ENCODE measurements at places on chromosomes 2 and 18.

DNA sequence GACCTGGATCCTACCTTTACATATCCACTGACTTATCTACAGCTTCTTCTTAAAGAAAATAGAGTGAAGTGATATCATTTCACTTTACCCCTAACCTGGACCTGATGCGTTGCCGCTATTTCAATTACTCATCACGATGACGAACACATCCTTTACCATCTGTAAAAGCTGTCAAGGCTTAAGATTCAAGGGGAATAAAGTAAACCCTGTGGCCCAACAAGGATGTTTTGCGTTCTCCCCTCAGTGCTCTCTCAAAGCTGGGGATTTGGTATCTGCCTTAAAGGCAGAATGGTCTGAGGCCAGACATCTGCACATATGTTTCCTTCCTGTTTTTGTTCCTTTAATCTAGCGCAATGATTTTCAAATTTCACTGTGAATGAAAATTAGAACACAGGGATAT is 100.1 kb upstream of the KLF7 start:
- DNase-seq = no peak

- no peak for DNase-seq
Measured at GRCh38 chr2:230913406-230914143, 11.5 kb downstream of the GPR55 start.

DNA sequence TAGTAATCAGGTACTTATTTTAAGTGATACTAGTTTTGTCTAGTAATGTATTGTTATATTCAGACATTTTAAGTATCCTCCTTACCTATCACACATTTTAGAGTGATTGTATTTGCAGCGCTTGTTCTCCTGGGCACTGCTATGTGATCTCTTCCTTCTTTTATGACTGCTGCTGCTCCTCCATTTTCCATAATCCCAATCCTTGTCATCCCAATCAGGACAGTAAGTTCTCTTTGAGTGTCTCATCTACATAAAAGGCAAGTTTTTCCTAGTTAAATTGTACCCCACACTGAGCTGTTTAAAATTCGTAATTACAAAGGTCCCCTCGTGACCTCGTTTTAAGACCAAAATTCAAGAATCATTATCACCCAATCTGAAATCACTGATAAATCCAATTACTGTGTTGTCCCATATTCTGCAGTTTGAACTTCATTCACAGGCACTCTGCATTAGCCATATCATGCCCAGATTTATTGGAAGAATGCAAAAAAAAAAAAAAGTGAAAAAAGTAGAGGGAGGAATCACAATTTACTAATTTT is 2.8 kb downstream of the CLK1 start:
- no peak for DNase-seq

DNA sequence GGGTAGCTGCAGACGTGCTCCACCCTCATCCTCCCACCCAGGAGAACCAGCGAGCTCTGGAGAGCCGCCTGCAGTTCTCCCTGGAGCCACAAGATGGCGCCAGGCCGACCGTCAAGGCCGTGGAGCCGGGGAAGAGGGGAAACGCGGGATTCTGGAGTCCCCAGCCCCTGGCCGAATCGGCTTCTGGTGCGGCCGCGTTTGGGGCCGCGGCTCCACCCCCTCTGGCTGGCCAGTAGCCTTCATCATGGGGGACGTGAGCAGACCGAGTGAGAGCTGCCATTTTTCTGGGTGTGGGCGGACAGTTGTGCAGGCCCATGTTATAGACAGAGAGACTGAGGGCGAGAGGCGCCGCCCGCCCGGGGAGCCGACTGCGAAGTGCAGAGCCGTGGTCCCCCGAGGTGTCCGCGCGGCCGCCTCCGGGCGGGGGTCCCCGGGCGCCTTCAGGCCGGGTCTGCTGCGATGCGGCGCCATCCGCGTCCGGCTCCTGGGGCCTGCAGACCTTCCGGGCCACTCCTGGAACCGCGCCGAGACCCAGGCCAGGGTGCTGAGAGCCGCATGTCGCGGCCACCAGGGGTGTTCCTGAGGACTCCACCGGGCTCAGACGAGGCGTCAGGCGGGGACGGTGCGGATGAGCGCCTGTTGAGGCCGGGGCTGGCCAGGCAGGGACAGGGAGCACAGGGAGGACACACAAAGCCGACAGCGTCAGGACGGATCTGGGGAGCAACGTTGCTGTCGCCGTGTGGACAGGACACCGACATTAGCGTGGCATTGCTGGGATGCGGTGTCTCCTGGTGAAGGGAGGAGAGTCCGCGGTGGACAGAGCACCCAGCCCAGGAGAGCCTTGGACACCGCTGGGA is 418.2 kb upstream of the HS6ST1 start:
- peak; percentile 52 for DNase-seq

- DNase-seq = no peak
Measured at GRCh38 chr2:44033947-44034346, 38.2 kb upstream of the LRPPRC start.

GRCh38 chr2:217901835-217902378 is 100.9 kb downstream of the TNS1 start:
- DNase-seq = no peak

DNA sequence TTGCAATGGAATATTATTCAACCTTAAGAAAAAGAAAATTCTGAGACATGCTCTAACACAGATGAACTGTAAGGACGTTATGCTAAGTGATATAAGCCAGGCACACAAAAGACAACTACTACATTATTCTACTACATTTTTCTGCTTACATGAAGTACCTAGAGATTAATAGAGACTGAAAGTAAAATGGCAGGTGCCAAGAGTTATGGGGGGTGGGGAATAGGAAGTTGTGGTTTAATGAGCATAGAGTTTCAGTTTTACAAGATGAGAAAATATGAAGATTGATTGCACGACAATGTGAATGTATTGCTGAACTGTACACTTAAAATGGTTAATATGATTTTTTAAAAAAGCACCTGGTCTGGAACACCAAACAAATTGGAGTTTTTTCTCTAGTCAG is 1231.6 kb upstream of the DDX18 start:
- no peak for DNase-seq

- DNase-seq = no peak
Measured at GRCh38 chr2:207920321-207920720, 105.0 kb downstream of the PLEKHM3 start.

DNA sequence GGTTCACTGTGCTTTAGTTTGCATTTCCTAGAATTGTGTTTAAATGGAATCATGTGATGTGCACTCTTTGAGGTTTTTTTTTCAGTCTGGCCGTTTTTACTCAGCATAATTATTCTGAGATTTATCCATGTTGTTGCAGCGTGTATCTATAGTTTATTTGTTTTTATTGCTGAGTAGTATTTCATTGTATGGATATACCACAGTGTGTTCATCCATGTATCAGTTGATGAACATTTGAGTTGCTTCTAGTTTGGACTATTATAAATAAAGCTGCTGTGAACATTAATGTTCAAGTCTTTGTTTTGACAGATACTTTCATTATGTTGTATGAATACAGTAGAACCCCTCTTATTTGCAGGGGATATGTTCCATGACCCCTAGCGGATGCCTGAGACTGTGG is 39.1 kb downstream of the TRAF3IP1 start:
- no peak for DNase-seq

DNA sequence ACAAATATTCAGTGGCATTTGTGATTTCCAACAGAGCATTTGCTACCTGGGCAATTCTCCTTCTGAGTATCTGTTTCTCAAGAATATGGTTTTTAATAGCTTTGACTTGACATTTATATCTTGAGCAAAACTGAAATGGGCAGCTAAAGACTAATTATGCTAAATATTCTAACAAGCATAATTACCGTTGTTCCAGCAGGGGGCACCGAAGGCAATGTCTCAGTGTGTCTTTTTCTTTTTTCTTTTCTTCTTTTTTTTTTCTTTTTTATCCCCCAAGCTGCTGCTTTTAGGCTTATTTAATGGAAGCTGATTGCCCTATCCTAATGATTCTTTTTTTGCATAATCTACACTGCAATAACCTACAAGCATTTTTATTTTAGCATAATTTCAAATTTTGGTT is 138.9 kb upstream of the NABP1 start:
- peak; percentile 6 for DNase-seq

DNA sequence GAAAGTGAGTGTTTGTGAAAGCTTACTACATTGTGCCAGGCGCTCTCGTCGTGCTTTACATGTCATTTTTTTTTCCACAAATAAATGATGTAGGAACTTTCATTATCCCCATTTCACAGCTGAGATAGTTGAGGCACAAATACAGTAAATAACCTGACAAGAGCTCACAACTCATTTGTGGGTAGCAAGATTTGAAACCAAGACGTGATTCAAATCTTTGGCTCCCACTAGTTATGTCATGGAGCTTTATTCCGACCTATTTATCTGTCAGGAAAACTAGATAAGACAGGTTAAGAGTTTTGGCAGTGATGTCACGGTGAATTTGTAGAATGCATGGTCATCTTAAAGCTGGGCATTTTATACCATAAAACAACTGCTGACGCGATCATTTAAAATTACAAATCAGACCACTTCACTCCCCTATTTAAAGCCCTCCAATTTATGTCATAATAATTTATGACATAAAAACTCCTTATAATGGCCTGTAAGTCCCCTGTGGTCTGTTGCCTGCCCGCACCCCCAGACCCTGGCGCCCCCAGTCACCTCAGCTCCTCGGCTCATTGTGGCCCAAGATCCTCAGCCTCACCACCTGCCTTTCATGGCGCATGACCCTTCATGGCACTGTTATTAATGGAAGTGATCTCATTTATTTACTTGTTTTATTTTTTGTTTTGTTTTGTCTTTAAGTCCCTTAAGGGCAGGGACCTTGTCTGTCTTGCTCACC is 678 bp upstream of the ZNF24 start:
- DNase-seq = no peak

DNA sequence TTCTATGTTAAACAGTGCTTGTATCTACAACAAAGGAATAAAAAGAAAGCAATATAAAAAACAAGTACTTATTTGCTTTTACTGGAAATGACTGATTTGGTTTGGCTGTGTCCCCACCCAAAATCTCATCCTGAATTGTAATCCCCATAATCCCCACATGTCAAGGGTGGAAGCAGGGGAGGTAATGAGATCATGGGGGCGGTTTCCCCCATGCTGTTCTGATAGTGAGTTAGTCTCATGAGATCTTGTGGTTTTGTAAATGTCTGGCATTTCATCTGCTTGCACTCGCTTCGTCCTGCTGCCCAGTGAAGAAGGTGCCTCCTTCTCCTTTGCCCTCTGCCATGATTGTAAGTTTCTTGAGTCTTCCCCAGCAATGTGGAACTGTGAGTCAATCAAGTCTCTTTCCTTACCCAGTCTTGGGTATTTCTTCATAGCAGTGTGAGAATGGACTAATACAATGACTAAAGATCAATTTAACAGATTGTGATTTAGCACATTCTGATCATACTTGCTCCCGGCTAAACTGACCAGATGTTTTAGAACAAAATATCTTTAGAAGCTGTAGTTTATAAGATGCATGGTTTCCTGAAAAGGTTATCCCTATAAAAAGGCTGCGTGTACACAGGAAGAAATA is 19.9 kb downstream of the PTH2R start:
- DNase-seq = no peak

GRCh38 chr2:152490686-152491455 is 155.9 kb downstream of the FMNL2 start:
- no peak for DNase-seq

DNA sequence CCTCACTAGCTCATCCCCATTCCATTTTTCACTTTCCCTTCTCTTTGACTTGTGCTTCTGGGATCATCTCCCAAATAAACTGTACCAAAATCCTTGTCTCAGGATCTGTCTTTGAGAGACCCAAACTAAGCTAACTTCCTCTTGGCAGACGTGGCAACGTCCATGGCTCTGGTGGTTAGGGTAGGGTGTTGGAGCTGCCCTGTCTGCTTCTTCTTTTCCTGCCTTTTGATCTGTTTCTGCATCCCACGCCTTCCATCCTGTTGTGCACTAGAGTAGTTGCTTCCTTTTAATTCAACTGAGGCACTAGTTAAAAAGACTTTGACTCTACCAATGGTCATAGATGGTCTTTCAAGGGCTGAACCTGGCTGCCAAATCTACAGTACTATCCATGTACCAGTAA is 5.5 kb upstream of the MAP4K4 start:
- DNase-seq = no peak

- DNase-seq = no peak
Measured at GRCh38 chr2:197425550-197425949, 9.3 kb downstream of the SF3B1 start.

DNA sequence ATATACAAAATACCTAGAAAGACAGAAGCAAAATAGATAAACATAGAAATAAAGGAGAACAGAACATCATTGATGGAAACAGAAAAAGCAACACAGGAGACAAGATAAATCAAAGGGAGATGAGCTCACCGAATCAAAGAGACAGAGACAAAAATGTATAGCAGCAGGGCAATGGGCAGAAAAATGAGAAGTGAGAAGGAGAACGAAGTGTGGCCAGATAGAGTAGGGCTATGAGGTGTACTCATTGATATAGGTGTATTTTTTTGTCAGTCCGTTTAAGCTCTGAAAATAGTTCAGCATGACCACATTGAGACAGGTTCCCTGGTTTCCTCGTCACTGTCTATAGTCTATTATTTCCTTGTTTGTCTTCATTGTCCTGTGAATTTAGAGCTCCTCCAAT is 55.1 kb downstream of the SP100 start:
- no peak for DNase-seq

GRCh38 chr18:72058851-72059250 is 485.3 kb downstream of the CBLN2 start:
- DNase-seq = no peak

DNA sequence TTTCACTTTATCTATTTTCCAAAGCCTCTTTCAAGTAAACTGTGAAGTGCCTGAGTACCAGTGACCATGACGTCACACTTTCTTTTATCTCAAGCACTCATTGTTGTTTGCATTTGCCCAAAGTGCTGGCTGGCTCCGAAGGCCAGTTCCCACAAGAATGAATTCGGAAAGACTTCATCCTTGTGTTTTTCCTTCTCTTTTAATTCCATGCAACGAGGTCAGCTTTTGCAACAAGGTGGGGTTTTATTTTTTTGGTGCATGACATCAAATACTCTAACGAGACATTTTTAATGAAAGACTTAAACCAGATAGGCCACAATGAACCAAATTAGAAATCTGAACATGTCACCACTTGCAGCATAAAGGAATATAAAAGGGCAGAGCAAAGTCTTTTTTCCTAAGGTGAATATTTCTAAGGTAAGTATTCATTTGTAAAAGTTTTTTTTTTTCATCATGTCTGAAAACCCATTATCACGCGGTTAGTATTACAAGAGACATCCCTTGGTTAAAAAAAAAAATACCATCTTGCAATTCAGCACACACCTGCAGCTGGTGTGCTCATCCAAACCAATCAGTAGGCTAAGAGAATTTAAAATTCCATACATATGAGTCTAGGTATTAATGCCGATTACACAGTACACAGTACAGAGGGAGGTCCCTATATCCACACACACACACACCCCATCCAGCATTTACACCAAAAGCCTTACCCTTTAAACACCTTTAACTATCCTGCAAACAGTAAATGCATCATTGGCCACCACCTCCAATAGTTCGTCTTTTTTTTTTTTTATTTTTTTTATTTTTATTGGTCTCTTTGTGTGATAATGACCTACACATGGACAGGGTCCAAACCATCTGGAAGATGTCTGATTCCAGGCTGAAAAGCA is 2.3 kb downstream of the ARL4C start:
- no peak for DNase-seq
